Stimulated activated memory B cell treated with anti-CD40 and anti-IgM and Interleukin-4, amounts not matched to agents 10 μg/mL and 1 μg/mL and 100 μg/mL, for 72 hours (primary cell): ENCODE measurements at places on chromosomes 2 and 18.

DNA sequence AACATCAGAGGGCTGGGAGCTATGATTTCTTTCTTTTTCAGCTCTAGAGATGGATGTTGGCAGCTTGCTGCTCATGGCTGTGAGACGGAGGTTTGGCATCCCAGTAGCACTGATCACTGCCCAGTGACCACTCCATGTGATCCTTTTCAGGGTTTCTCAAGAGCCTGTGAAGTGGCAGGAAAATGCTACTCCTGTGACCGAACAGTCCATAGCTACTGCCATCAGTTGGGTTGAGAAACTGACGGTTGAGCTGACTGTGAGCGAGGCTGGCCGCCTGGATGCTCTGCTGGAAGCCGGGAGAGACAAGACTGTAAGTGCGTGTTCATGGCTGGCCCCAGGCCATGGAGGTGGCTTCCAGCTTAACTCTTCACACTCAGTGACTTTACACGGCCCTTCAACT lies 34.2 kb downstream of the VWA3B start:
- ATAC-seq, result no peak

GRCh38 chr18:75507636-75508035 lies 80.1 kb upstream of the SMIM21 start:
- no peak for ATAC-seq

DNA sequence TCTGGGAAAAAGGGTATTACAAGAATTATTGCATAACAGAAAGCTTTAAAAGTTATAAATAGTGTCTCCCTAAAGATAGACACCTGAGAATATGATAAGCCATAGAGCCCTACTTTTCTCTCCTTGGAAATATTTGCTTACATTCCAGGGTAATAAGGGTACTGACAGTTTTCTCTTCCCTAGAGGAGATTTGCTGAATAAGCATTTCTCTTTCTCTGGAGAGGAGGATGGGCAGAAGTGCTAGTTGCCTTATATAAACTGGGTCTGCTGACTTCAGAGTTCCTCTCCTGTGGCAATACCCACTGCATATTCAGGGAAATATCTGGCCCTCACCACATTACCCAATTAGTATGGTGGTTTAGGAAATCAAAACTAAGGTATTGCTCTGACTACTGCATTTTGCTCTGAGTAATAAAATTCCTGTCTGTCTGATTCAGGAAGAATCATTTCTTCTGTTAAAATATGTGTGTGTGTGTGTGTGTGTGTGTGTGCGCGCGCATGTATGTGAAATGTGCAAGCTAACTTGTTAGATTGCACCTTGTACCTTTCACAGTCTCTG lies 1391.3 kb downstream of the DSC3 start:
- no peak for ATAC-seq

GRCh38 chr18:30903566-30903965 lies 139.0 kb downstream of the DSC3 start:
- ATAC-seq, result no peak

- no peak for ATAC-seq
These were observed 42.0 kb upstream of the PGAP1 start for GRCh38 chr2:196968516-196968915.

GRCh38 chr2:223000872-223001796 lies 50.9 kb upstream of the KCNE4 start:
- ATAC-seq, result no peak

- ATAC-seq, result no peak
These were observed 49.8 kb upstream of the LGALSL start for GRCh38 chr2:64404002-64404731.

GRCh38 chr2:30221531-30221930 lies 9.8 kb upstream of the LBH start:
- ATAC-seq, result no peak
